ENCODE measurements at places on chromosomes 1 and 21. TPM values are rescaled to one million over a fixed set of nuclear protein-coding genes. Genes with fewer than 3 reads are reported as not detected.

AVPR1B gene
- total RNA-seq, result not detected

PGBD5 gene
- 2.7 TPM for total RNA-seq

FYB2 gene
- total RNA-seq, result 1.7 TPM

C1orf105 gene
- total RNA-seq, result 0.61 TPM

CDC7 gene
- total RNA-seq, result 0.44 TPM

CHRM3 gene
- total RNA-seq, result 0.55 TPM

UBXN10 gene
- total RNA-seq, result 0.18 TPM

- DNase-seq, result no peak
Measured at GRCh38 chr1:21779613-21780521, 3.1 kb downstream of the USP48 start.

DNA sequence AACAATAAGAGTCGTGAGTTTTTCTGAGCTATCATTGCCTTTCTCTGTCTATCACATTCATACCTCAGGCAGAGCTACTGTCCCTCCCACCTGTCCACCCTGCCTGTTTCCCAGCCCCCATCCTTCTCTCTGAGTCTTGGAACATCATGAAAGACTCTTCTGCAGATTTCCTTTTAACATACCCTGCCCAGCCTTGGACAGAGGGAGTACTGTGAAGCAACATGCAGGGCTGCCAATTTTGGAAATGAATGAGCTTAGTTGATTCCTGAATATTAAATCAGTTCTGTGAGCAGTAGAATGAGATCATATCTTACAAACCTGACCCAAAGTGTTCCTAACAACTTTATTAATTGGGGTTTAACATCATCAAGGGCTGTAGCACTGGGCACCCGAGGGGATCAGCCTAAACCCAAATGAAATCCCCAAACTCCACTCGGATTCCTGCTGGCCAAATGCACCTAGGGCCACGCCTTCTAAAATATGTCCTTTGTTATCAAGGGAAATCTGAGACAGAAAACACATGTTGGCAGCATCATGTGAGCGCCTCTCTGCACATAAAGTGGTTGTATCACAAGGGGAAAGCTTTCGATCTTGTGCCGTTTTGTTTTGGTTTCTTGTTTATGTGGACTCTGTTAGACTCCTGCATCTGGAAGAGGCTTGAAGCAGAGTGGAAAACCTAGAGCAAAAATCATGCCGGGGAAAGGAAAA is 357.6 kb downstream of the KIF26B start:
- no peak for DNase-seq

GRCh38 chr1:63189677-63190076 is 132.7 kb upstream of the FOXD3 start:
- no peak for DNase-seq

- DNase-seq, result peak; percentile 52
Measured at GRCh38 chr1:219120624-219121544, 52.8 kb upstream of the LYPLAL1 start.

- DNase-seq, result no peak
Measured at GRCh38 chr21:36005879-36006400, 54.4 kb downstream of the SETD4 start.

- no peak for DNase-seq
Measured at GRCh38 chr1:222994511-222995235, 148.4 kb downstream of the TLR5 start.

DNA sequence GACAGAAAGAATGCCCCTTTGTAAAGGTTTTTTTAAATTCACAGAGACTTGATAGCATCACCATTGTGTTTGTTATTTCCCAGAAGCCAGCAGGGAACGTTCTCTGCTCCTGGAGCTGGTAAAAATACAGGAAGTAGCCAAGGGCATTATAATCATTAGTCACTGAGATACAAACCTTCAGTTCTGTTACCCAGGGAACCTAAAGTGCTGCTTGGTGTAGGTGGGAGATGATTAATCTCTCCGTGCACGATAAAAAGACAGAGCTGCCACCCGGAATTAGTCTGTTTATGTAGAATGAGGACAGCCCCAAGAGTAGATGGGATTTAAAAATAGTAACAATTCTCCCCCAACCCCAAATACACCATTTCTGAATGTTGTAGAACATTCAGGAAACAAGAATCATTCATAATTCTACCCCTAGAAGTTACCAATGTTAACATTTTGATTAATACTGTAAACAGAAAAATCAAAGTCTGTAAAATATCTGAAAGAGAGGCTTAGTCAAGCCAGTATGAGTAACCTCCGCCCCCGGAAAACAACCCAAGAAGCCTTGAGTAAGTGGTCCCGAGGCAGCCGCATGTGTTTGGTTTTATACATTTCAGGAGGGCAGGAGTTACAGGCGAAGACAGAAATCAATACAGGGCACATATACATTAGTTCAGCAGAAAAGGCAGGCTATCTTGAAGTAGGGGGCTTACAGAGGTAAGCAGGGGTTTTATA is 45.3 kb upstream of the CTBS start:
- no peak for DNase-seq

GRCh38 chr1:155466996-155467395 is 95.6 kb downstream of the ASH1L start:
- DNase-seq, result no peak

GRCh38 chr1:19287436-19288185 is 959 bp downstream of the AKR7A3 start:
- no peak for DNase-seq

DNA sequence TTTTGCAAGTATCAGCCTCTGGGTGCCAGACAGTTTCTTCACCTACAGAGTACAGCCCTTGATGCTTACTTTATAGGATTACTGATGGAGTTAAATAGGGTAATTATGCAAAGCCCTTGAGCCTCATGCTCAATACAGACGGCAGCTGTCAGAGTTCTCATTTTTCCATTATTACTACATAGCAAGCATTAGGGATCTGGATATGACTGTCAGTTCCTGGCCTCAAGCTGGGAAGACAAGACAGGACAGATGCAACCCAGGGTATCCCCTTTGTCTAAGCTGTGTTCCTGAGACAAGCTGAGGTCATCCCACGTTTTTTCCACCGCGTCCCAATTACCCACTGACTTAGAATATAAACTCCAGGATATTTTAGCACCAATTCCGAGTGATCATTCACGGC is 94.4 kb downstream of the SLC35F3 start:
- no peak for DNase-seq

- no peak for DNase-seq
Measured at GRCh38 chr1:32759521-32759981, 57.0 kb upstream of the SYNC start.

- no peak for DNase-seq
Measured at GRCh38 chr21:41952568-41953248, 1.1 kb downstream of the C2CD2 start.

DNA sequence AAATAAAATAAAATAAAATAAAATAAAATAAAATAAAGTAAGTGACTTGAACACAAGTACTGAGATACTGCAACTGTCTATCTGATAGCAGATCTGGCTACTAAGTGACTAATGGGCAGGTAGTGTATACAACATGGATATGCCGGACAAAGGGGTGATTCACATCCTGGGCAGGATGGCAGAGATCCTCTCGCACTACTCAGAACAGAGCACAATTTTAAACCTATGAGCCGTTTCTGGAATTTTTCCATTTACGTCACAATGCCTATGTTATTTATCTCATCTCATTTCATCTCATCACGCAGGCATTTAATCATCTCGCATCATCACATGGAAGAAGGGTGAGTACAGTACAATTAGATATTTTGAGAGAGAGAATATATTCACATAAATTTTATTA is 233.3 kb upstream of the COA6 start:
- DNase-seq, result no peak

- DNase-seq, result no peak
Measured at GRCh38 chr1:87754139-87754538, 425.5 kb downstream of the LMO4 start.

- no peak for DNase-seq
Measured at GRCh38 chr21:43593078-43593477, 66.2 kb downstream of the HSF2BP start.

- DNase-seq, result no peak
Measured at GRCh38 chr1:176539018-176539417, 76.0 kb downstream of the PAPPA2 start.

GRCh38 chr1:46517010-46517600 is 27.5 kb downstream of the DMBX1 start:
- no peak for DNase-seq

- DNase-seq, result peak; percentile 62
Measured at GRCh38 chr1:234955107-234955731, 173.4 kb downstream of the TOMM20 start.

DNA sequence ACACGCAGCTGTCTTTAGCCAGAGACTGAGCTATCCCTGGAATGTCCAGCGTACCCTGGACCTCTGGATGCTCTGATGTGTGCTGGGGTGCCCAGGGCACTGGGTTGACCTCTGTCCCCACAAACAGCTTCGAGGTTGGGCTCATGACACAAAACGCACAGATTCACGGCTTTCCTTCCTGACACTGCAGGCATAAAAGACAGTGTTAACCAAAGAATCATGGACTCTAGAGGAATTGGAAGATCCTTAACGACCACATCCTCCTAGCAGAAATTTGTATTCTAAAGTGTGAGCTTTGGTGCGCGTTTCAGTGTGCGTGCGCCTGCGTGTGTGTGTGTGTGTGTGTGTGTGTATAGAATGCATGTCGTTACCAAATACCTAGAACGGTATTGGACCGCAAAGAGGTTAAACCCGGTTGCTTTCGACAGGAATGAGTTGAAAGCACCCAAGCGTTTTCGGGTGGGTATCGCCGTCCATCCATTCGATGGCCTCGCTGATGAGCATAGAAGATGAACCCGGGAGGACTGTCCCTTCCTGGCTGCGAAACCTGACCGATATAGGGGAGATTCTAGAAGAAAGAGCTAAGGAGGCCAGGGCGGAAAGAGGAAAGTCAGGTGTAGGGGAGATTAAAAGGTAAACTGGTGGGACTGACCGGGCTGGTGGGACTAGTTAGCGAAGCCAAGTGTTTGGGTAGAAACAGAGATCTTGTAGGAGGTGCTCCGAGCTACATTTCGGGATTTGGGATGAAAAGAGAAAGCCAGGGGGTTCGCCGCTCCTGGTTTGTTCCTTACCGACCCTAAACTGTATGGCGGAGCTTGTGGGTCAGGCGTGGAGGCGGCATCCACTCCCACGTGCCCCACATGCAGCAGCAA is 6.8 kb upstream of the LHX9 start:
- DNase-seq, result no peak

- no peak for DNase-seq
Measured at GRCh38 chr1:48069662-48070395, 72.6 kb upstream of the TRABD2B start.

DNA sequence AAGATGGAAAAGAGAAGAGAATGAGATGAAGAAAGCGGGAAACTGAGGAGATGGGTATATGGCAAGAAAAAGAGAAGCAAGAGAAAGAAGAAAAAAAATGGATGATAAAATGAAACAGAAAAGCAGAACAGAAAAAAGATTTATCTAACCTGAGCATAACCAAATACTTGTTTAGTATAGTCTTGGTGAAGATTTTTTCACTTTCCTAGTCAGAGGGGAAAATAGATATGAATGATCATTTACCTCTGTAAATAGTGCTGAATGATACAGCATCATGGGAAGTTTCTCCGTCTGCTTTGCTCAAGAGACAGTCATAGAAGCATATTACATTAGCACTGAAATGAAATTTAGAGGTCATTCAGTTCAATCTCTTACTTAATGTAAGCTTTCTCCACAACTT is 36.1 kb upstream of the PLPPR4 start:
- DNase-seq, result no peak

Measured in gastrocnemius medialis (tissue), 4 donors.